Stimulated activated CD8-positive, alpha-beta memory T cell treated with anti-CD3 and anti-CD28 coated beads, Interleukin-4, amount 100 ng/mL, for 4 hours (primary cell): ENCODE measurements at places on chromosomes 12 and 14.

DNA sequence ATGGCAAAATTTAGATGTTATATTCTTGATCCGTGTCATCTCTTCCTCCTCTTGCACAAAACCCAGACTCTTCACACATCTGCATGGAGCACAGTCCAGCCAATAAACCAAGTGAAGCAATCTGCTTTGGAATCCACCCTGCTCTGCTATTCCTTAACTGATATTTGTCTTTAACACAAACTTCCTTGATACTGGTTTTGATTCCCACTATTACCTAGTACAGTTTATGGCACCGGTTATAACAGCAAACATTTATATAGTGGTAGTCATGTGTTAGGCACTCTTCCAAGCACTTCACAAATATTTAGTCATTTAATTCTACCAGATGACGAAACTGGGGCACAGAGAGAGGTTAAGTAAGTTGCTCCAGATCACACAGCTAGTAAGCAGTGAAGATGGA lies 12.5 kb downstream of the STYK1 start:
- DNase-seq, result no peak

GRCh38 chr14:44211718-44212117 lies 295.4 kb downstream of the FSCB start:
- DNase-seq, result no peak

GRCh38 chr12:88726806-88727720 lies 146.8 kb upstream of the KITLG start:
- no peak for DNase-seq

DNA sequence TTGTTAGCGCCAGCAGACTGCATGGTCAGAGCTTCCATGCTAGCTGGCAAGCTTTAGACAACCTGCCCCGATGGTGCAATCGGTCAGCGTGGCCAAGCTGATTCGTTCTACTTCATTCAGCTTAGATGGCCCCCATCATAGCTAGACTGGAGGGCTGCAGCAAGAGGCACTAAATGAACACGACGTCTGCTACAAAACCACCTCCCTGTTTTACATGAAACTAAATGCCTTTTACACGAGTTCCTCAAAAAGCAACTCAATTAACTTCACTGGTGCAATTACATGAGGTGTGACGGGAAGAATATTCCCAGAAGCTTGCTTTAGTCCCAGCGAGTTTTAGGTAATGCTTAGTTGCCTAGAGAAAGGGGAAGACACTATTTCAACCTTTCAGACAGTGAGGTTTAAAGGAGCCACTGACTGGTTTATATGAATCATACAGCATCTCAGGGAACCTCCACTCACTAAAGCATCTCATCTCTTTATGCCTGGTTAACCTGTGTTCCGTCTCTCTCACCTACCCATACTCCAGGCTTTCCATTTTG lies 8.4 kb downstream of the NIN start:
- no peak for DNase-seq

- DNase-seq, result no peak
Measured at GRCh38 chr12:74537126-74537706, 419 bp upstream of the ATXN7L3B start.

DNA sequence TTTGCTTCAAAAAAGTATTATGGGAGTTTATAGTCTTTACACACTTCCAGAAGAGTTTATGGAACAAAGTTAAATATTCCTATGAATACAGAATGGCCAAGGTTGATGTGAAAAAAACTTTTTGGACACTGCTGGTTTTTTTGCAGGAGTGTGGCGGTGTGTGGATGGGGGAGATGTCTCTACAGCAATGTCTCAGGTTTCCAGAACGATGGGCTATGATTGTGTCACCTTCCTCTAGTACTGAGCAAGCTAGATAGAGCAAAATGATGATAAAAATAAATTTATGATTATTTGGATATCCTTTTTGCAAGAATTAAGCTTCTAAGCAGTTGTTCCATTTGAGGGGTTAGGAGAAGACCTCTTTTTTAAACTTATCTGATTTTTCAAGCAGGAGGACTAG lies 37.9 kb downstream of the FBXO34 start:
- DNase-seq, result no peak

DNA sequence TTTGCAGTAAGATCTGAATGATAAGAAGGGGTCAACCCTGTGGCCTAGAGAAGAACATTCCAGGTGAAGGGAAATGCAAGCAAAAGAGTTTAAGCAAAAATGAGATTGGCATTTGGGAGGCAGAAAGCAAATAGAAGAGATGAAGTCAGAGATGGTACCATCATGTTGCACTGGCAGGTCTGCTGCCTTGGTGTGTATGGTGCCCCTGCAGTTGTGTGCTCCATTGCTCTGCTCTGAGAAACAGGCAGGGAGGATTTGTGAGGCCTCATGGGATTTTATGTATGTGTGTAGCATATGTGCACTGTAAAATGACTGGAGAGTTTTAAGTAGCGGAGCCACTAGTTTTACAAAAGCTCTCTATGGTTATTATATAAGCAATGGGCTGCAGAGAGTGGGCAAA lies 6.6 kb downstream of the LDHB start:
- no peak for DNase-seq

DNA sequence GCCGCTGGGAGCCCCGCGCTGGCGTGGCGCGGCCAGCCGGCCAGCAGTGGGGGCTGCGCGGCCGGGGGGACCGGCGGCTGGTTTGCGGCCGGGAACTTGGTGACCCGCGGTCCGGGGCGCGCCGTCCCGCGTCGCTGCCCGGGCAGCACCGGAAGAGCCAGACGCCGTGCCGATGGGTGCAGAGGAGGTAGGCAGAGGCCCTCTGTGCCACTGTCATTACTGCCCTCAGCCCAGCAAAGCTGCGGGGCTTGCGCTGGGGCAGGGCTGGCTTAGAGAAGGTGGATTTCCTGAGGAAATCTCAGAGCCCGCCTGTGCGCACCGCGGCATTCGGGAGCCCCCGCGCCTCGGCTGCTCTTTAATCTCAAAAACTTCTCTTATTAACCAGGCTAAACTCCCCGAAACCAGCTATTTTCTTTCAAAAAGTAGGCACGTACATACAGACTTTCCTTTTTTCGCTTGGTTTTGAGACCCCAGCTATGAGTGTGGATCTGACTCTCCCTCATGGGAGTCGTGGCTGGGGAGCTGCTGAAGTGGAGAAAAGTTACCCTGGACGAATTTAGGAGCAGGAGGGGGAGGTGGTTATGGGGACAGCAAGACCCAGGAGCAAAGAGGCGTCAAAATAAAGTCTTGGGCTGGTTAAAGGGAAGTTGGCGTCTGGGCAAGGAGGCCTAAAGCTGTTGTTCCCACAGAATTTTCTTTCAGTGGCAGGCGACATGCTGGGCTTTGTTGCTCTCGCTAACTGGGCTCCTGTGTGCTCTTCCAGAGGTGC lies 802 bp downstream of the SUSD6 start:
- DNase-seq, result no peak

- DNase-seq, result no peak
Measured at GRCh38 chr12:20395791-20396550, 27.6 kb downstream of the PDE3A start.

GRCh38 chr14:51012055-51012454 lies 67.8 kb upstream of the PYGL start:
- DNase-seq, result no peak

DNA sequence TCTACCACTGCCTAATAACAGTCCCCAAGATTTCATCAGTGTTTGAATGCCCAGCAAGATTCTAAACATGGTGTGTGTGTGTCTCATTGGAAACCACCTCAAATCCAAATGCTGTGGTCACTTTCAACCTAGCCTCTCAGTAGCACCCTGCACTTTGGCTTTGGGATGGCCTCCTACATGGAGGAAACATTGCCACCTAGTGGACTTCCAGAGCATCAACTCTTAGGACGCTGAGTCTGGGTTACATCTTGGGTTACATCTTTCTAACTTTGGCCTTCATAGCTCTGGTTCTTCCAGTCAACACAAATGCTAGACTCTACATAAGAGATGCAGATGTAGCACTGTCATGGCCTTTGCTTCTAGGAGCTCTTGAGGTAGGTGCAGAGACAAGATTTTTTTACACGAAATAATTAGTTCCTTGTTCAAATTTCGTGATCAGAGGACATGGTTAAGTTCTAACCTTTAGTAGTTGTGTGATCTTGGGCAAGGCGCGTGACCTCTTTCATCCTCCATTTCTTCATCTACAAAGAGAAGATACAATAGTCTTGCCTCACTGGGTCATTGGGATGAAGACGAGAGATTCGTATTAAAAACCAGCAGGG lies 113.5 kb upstream of the VASH1 start:
- DNase-seq, result no peak

DNA sequence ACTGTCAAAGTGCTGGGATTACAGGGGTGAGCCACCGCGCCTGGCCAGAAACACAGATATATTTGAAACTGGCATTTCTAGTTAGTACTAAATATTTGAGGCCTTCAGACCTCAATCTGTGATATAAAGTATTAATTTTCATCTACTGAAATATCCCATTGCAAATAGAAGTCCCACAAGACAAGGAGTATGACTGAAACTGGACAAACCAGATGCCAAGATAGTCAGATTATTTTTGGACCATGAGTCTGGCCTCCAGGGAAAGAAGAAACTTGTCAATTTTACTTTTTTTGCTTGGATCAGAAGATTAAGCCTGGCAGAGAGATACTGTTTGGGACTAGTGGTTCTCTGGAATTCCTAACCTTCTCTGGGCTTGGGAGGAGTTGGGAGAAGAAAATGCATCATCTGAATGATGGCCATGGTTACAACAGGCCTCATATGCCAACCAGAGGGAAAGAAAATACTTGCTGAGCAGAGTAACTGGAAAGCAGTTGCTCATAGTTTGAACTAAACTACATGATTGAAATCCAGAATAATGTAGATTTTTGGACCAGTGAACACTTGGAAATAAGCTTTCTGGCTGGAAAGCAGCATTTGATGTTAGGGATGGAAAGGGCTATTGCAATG lies 2.9 kb upstream of the SMOC1 start:
- DNase-seq, result no peak

- no peak for DNase-seq
Measured at GRCh38 chr12:57810450-57810849, 8.1 kb downstream of the AVIL start.

DNA sequence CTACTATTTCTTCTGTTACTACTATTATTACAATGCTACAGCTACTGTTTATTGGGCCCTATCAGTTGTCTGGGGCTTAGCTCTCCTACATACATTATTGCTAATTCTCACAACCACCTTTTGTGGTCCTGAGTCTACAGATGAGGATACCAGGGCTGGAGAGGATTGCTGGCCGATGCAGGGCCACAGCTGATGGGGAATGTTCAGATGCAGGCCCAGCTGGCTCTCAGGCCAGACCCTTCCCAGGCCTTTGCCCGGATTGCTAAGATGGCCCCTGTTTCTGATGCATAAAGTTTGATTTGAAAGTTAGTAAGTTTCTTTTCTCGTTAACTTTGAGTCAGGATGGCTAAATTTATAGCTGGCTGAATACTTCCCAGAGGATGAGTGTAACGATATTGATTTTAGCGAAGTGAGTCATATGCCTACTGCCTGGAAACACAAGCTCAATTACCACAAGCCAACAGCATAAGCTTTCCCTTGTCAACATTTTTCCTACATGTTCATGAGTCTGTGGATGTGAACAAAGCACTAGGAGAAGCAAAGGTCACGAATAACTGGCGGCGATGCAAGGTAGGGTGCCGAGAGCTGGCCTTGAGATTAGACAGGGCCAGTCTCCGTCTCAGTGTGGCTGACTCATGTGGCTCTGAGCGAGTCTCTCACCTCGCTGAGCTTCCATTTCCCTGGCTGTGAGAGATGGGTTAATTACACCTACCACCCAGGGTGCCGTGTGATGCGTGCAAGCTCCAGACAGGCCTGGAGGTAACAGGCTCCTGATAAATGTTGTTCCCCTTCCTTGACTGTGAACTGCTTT lies 111.0 kb downstream of the BEGAIN start:
- DNase-seq, result no peak

DNA sequence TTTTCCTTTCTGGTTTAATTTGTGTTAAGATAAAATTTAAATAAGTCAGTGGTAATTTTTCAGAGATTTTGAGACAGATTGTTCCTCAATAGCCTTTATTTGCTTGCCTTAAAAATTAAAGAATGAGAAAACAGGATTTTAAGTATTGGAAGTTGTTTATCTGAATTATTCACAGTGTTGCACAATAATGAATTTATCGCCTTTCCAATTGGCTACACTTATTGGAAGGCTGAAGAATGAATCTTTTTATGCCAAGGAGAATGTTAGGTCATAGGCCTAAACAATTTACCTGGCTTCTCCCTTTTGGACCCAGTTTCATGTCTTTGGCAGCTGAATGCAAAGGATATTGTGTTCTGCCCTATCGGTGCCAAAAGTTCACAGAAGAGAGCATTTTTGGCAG lies 250.2 kb downstream of the NPAS3 start:
- no peak for DNase-seq

DNA sequence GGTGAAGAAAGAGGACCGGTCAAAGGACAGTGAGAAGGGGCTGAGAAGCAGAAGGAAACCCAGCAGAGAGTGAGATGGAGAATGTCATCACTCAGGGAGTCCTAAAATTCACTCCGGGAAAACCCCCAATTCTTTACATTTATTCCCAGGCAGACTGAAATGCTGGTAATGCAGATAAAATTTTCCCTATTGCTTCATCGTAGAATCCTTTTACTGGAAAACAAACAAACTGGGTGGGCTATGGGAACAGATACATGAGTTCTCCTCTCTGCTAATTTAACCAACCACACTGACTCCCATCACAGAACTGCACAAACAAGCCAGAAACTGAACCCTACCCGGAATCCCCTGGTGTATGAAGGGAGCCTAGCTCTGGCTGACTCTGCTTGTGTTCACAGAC lies 20.9 kb downstream of the HEBP1 start:
- no peak for DNase-seq

GRCh38 chr14:21066882-21067502 lies 3.1 kb upstream of the ARHGEF40 start:
- no peak for DNase-seq

GRCh38 chr14:29821661-29822429 lies 105.8 kb downstream of the PRKD1 start:
- DNase-seq, result no peak

GRCh38 chr12:94172973-94173372 lies 24.6 kb downstream of the PLXNC1 start:
- DNase-seq, result no peak

GRCh38 chr14:45210159-45210558 lies 42.8 kb downstream of the MIS18BP1 start:
- DNase-seq, result no peak

DNA sequence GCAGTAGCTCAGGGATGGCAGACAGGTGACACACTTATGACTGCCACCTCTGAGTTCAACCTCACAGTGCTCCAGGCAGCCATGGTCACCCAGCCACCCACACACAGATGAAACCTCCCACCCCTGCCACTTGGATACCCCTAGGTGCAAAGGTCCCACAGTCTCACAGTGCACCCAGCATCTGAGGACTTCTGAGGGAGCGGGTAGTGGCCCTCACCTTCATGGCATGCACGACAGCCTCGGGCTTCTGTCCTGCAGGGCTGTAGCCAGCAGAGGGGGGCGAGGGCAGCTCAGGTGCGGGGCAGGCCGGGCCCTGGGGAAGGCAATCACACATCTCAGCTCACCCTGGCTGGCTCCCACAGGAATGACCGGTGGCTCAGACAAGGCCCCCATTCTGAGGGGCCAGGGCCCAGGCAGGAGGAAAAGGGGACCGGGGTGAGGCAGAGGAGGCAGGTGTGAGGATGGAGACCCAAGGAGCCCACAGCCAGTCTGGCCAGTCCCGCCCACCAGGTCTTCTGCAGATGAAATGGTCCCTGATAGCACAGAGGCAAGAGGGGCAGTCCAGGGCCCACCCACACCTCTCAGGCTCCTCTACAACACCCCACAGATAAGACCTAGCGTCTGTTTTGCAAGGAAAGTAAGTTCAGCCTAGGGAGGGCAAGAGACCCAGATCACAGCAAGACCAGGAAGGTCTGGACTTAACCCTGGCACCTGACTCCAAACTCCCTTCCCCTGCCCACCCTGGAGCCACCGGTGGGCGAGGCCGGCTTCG lies 35.8 kb downstream of the CCNK start:
- no peak for DNase-seq

- no peak for DNase-seq
Measured at GRCh38 chr14:50859296-50859624, 12.6 kb upstream of the ABHD12B start.
